ENCODE measurements at places on chromosomes 6 and 20.

- DNase-seq: no peak
Observed at GRCh38 chr20:843912-844311, 10.4 kb downstream of the FAM110A start.

- no peak for DNase-seq
Observed at GRCh38 chr6:14002176-14002947, 77.6 kb downstream of the RNF182 start.

GRCh38 chr20:24791953-24792352 lies 157.1 kb upstream of the CST7 start:
- no peak for DNase-seq

DNA sequence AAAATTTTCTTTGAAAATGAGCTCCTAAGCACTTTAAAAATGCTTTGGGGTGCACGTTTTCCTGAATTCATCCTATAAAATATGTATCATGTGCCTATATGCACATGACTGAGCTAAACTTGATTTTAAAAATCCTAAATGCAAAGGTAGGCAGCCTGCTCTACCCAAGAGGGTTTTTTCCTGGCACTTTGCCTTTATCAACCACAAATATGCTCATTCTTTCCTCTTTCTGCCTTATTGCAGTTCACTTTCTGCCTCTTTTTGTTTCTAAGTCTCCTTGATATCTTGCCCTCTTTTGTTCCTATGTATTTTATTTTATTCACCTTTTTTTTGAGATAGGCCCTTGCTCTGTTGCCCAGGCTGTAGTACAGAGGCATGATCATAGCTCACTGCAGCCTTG lies 229.3 kb downstream of the GRM1 start:
- no peak for DNase-seq

DNA sequence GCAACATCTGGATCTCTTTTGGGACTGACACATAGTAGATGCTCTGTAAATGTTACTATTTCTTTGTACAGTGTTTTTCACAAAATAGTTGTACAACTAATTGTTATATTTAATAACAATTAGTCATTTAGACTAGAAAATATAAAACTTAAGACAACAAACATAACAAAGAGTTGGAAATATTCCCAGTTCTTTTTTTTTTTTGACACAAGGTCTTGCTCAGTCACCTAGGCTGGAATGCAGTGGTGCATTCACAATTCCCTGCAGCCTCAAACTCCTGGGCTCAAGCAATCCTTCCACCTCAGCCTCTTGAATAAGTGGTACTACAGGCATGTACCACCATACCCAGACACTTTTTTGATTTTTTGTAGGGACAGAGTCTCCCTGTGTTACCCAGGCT lies 105.8 kb downstream of the UTRN start:
- DNase-seq: no peak

- no peak for DNase-seq
Observed at GRCh38 chr6:29850011-29850553, 22.5 kb downstream of the HLA-G start.

Measured in HTR-8/SVneo (cell line).